ENCODE measurements at places on chromosomes 11 and 22.
A peak's percentile ranks its signal among the peaks of the same experiment; 100 is the strongest.

- DNase-seq = no peak
These were observed 171.4 kb upstream of the CTSC start for GRCh38 chr11:88508759-88509581.

DNA sequence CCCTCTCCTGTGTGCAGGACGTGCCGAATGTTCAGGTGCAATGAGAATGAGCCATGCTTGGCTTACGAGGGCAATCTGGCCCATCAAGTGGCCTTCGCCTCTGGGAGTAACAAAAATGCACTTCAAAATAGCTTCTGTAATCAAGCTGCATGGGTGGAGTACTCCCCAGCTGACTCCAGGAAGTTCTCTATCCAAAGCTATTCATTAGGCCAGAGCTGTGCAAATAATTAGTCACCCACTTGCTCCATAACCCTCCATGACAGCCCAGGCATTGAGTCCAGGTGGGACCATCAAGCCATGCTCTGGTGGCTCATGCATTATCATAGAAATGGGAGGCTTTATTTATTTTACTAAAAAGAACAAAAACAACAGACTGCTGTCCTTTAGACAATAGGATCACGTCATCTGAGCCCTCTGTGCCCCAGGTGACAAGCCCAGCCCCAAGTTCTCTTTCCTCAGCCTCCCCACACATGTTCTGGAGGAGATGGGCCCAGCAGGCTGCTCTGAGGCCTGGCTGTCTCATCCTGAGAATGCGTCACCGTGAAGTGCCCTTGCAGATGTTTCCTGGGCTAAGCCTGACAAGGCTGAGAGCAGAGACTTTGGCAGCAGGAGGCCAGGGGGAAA is 244.7 kb downstream of the ETS1 start:
- peak; percentile 72 for DNase-seq

DNA sequence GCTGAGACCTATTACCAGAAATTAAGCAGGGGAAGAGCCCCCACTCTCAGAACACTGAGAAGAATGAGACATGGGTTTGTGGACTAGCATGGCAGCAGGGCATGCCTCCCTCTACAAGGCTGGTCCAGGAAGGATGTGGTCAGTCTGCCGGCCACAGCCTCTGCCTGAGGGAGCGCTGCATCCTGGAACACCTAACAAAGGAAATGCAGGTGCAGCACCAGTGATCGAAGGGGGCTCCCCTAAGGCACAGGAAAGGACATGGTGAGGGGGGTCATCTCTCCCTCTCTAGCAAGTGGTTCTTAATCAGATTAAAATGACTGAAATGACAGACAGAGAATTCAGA is 40.6 kb upstream of the ARL14EP start:
- DNase-seq = no peak

- no peak for DNase-seq
These were observed 20.7 kb downstream of the SLN start for GRCh38 chr11:107691000-107691750.

GRCh38 chr11:110297076-110297725 is 787 bp upstream of the RDX start:
- no peak for DNase-seq

DNA sequence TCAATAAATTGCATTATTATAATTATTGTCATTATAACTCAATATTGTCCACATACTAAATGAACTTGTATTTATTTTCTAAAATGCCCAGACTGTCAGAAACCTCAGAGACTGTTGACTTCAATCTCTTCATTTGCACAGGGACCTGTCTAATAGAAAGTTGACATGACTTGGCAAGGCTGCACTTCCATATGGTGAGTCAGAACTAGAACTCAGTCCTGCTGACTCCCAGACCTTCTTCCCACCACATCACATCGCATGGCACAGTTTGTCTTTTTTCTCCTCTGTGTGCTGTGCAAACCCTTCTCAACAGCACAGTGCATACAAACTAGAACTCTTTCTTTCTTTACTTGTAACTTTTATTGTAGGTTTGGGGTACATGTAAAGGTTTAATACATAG is 215.1 kb upstream of the BLID start:
- no peak for DNase-seq

DNA sequence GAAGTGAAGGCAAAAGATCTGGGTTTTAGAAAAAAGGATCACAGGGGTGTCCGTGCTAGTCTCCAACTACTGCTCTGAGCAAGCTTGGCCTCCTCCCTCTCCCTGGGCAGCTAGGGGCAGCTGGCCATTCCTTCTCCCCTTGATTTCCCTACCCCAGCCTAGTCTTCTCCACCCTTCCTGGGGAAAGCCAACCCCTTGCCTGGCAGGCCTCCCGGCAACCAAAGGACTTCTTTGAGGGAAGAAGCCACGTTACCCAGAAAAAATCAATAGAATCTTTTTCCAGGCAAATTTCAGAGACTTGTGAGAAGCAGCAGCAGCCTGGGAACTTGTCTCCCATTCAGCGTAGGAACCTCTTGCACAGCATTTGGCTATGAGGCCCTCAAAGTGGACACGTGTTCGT is 91.5 kb downstream of the MIAT start:
- DNase-seq = no peak
